A549 treated with GW870086 at 1 μM for 4 hours (cell line): ENCODE measurements at places on chromosomes 11 and 22. TPM values are rescaled to one million over a fixed set of nuclear protein-coding genes. Genes with fewer than 3 reads are reported as not detected.

MRGPRX4 gene
- total RNA-seq = not detected in 5 replicates

VSIG10L2 gene
- total RNA-seq = 0.12 TPM in 1 of 5 replicates, not detected in the others

SYT8 gene
- 0.21 to 1.00 TPM (median 0.36 TPM) in 5 replicates for total RNA-seq

MRGPRF gene
- total RNA-seq = 0.06 to 0.09 TPM (median 0.08 TPM) in 3 of 5 replicates, not detected in the others

MIAT gene
- total RNA-seq = 0.22 to 0.32 TPM (median 0.23 TPM) in 5 replicates

C22orf31 gene
- not detected in 5 replicates for total RNA-seq

KRTAP5-11 gene
- total RNA-seq = not detected in 5 replicates

UBQLN3 gene
- total RNA-seq = not detected in 5 replicates

SPDYC gene
- not detected in 5 replicates for total RNA-seq

NOX4 gene
- not detected in 5 replicates for total RNA-seq

MYRF gene
- 15.9 to 22.9 TPM (median 20.8 TPM) in 5 replicates for total RNA-seq

FGF3 gene
- total RNA-seq = not detected in 5 replicates

CSNK2A3 gene
- 1.7 to 2.3 TPM (median 1.8 TPM) in 5 replicates for total RNA-seq

ACTN3 gene
- total RNA-seq = 0.05 TPM in 1 of 5 replicates, not detected in the others
